Activated CD4-positive, alpha-beta T cell treated with anti-CD3 and anti-CD28 coated beads for 48 hours (primary cell): ENCODE measurements at places on chromosomes 3 and 15.

GRCh38 chr3:127908951-127909350, 6.1 kb upstream of the KBTBD12 start:
- no peak for DNase-seq

DNA sequence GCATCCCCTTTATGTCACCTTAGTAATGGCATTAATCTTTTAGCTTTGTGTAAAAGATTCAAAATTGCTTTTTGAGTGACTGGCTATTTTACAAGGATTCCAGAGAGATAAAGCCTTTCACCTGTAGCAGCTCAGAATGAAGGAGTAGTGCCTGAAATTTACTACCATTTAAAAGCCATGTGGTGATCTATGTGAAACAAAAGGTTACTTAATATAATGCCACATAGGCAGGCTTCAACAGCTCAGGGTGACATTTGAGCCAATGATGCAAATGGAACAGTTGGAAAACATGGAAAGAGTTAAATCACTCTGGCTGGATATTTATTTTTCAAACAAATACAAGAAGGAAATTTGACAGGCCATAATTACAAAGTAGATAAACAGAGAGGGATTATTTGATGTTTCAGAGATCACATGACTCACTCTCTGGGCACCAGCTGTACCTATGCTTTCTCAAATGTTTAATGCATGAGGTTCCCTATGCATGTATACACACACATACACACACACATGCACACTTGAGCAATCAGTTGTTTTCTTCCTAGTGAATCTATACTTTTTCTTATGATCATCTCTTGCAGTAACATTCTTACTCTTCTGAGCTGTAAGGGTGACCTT, 171.5 kb downstream of the ZMAT3 start:
- no peak for DNase-seq

- no peak for DNase-seq
Measured at GRCh38 chr15:60444289-60444912, 34.5 kb downstream of the ICE2 start.

- DNase-seq = no peak
Measured at GRCh38 chr15:89074402-89075012, 13.7 kb upstream of the ABHD2 start.

DNA sequence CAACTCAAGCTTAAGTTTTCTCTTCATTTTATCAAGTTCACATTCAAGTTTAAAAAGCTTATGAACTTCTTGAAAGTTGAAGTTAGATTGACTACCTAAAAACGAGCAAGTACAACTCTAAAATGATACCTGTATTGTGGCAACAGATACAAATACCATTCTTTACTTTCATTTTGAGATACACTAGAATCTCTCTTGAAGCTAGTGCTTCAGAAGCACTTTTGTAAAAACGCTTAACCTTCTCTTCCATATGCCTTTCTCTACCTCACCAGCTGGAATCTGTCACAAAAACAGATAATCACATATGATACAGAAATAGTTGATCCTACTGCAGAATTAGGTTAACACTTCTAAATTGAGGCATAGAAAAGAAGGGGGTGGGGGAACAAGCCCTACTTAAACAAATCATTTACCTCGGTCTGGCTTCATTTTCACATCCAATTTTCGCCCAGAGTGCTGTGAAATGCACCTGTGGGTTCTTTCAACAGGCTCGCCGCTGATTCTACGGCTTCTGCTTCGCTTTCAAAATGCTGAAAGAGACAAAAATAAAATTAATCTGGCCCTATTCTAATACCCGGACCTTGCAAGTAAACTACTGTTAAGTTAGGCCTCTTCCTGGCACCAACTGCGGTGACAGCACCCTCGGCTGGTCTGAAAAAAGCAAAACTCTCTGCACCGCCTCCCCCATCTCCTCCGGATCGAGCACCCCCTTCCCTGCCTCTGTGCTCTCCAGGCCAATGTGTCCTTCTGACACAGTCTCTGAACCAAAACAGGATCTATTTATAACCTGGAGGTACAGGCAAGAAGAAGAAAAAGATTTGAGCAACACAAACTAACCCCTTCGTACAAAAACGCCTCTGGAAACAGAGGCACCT, 1.4 kb downstream of the ATOSA start:
- peak; percentile 67 for DNase-seq

DNA sequence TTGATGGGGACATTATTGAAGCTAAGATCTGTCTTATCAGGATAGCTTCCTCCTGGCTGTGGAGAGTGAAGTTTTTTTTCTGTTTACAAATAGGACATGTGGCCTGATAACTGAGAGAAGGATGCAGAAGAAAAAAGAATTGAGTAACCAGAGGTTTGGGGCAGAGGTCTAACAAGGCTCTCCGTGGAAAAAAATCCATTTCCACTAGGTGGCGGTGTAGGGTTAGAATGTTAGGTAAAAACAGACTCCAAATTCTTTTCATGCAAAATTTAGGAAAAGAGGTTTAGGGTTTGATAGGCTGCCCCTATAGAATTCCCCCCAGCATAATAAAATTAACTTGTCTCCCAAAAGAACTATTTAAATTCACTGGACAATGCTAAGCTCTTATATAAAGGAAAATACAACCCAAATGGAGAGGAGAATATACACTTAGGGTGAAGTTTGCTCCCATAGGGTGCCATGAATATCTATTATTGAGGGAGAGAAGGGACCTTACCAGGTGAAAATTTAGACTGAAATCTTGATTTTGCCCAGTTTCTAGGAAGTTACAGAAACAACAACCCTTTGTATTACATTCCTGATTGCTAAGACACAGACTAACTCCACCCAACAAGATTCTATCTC, 1560.4 kb downstream of the OTOL1 start:
- peak; percentile 45 for DNase-seq

GRCh38 chr3:36876181-36876936, 68.5 kb downstream of the TRANK1 start:
- no peak for DNase-seq

DNA sequence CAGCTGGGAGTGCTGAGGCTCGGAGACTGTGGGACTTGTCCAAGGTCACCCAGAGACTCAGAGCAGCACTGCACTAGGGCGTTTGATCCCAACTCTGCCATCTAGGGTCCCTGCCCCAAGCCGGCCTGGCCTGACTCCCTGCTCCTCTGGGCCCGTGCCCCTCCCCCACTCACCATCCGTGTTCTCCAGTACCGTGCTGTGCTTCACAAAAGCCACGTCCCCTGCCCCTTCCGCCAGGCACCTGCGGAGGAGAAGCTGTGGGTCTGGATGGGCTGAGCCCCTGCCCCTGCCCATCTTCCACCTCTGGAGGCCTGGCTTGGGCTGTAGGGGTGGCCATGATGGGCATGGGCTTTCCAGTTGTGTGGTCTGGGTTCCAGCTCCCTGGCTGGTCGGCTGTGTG, 8.4 kb downstream of the MELTF start:
- DNase-seq = no peak

- no peak for DNase-seq
Measured at GRCh38 chr3:42681361-42682038, 3.8 kb upstream of the KLHL40 start.

GRCh38 chr15:71125831-71126450, 10.7 kb downstream of the THSD4 start:
- DNase-seq = no peak

DNA sequence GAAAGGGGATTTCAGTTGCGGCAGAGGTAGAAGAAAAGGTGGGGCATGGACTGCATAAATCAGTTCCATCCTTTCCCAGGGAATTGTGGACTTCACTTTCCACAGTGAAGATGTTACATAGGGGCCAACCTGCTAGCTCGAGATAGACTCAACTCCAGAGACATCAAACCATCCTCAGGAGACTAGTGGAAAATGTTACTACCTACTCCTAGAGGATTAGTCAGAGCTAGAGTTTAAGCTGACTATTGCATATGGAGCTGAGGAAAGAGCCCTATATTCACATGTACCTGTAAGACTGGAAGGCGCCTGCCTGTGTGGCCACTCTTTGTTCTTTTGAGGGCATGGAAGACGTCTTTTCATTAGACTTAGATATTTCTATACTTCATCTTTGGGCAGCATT, 69.2 kb downstream of the KLHL25 start:
- DNase-seq = no peak

DNA sequence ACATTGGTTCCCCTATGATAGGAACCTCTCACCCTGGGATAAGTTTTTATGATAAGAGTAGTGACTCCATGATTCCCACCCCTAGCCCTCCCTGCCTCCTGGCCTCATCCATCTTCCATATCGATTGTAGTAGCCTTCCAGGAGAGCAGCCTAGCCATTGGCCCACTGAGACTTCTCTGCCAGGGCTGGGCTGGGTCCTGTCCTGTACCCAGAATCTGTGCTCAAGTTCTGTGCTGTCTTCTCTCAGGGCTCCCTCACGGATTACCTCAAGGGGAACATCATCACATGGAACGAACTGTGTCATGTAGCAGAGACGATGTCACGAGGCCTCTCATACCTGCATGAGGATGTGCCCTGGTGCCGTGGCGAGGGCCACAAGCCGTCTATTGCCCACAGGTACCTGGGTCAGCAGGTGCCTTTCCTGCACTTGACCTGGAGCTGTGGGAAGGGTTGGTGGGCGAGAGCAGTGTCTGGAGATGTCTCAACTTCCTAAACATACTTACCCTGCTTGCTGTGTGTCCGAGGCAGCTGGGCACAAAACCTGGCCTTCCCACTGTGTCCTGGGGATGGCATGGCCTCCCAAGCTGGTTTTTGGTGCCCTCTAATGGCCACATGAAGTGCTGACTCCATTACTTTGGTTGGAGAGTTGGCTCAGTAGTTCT, 16.6 kb upstream of the EXOG start:
- peak; percentile 52 for DNase-seq

- DNase-seq = no peak
Measured at GRCh38 chr3:9441501-9442221, 44.2 kb downstream of the SETD5 start.

GRCh38 chr3:55554634-55555425, 67.7 kb upstream of the WNT5A start:
- no peak for DNase-seq

GRCh38 chr3:113534365-113534764, 2.0 kb downstream of the SIDT1 start:
- peak; percentile 37 for DNase-seq

- DNase-seq = no peak
Measured at GRCh38 chr3:120615847-120616609, 19.9 kb downstream of the NDUFB4 start.

DNA sequence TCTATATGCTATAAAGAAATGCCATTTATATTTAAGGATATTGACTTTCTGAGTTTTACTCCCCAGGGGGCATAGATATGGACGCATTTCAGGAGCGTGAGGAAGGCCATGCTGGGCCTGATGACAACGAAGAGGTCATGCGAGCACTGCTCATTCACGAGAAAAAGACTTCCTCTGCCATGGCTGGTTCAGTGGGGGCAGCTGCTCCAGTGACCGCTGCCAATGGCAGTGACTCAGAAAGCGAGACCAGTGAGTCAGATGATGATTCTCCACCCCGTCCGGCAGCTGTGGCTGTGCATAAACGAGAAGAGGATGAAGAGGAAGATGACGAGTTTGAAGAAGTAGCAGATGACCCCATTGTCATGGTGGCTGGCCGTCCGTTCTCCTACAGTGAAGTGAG, 38.4 kb downstream of the GTF2E1 start:
- DNase-seq = no peak

DNA sequence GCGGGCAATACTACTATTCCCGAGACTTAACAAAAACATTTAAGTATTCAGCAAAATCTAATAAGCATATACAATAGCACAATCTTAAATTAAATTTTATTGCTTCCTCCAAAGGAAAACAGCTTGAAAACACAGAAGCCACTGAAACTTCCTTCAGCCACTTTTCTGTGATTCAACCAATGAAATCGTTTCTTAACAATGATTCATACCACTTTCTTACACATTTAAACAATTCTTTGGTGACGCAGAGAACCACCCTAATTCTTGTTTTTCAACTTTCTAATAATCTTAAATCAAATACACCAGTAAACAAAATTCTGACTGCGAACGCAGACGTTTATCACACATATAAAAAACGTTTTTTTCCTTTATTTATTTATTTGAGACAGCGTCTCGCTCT, 4.1 kb downstream of the TJP1 start:
- DNase-seq = no peak

DNA sequence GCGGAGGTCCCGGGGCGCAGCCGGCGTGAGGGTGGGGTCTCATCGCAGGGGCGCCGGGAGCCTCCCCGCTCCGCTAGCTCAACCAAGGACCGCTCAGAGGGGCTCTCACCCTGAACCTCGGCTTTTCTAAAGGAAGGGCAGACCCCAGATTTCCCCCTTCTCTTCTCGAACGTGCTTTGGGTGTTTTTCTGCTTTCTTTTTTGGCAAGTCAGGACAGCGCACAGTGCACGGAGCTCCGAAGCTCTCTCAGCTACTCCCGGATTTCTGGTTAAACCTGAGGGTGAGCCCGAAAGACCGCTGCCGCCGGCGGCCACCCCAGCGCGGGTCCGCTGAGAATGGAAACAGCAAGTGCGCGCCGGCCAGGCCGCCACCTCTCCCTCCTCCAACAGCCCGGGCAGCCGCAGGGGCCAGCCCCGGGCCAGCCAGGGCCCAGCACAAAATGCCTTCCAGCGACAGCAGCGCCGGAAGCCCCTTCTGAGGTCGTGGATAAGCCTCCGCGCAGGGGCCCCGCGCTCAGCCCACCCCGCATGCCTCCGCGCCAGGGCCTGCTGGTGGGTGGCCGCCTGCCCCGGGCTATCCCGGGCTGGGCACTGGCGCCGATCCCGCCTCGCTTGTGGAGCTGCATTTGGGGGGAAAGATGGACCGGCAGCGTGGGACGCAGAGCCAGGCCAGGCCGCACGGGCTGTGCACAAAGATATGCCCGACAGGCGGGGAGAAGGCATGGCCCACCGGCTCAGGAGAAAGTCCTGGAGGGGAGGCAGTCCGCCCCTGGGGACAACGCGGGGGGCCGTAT, 8.2 kb upstream of the OCA2 start:
- DNase-seq = no peak

- no peak for DNase-seq
Measured at GRCh38 chr15:66288551-66289185, 4.7 kb upstream of the DIS3L start.

DNA sequence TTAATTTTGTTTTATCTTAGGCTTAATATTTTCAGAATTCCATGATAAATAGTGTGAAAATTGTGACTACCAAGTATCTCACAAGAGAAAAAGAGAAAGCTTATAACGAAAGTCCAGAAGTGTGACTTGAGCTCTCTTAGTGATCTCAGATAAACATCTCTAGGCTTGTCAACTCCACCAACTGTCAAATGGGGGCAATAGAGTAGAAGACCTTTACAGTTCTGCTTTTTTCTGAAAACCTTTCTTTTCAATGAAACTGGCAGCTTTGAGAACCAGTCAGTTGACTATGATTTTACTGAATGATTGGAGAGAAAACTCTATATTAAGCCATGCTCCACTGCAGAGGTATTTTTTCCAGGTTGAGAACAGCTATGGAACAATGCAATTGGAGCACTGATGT, 119.2 kb upstream of the TP63 start:
- DNase-seq = no peak

GRCh38 chr3:11060500-11061251, 68.1 kb downstream of the SLC6A1 start:
- DNase-seq = peak; percentile 73
